C1 segment of cervical spinal cord (tissue), 14 donors: ENCODE measurements at places on chromosomes 1 and 21.

GRCh38 chr21:14383596-14384180, 742 bp upstream of the HSPA13 start:
- DNase-seq, result no peak

GRCh38 chr21:35138665-35139381, 89.7 kb upstream of the RUNX1 start:
- no peak for DNase-seq

GRCh38 chr1:35558374-35559316, 1.0 kb downstream of the NCDN start:
- no peak for DNase-seq

DNA sequence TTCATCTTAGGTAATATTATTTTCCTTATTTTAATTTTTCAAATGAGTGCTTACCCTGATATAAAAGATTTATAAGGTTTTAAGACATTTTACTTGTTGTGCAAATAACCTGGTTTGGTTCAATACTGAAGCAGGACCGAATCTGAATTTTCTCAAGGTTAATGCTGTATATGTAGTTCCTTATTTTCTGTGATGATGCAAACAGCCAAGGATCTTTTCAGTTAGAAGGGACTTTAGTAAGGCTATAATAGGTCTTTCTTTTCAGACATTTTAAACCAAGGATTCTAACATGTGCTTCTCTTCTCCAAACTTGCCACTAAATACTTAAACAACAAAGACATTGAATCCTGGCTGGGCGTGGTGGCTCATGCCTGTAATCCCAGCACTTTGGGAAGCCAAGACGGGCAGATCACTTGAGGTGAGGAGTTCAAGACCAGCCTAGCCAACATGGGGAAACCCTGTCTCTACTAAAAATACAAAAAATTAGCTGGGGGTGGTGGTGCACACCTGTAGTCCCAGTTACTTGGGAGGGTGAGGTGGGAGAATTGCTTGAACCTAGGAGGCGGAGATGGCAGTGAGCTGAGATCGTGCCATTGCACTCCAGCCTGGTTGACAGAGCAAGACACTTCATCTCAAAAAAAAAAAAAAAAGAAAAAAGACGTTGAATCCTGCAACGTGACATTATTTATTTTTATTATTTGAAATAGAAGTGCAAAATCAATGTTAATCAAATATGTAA, 3.2 kb upstream of the ARPC5 start:
- DNase-seq, result no peak

DNA sequence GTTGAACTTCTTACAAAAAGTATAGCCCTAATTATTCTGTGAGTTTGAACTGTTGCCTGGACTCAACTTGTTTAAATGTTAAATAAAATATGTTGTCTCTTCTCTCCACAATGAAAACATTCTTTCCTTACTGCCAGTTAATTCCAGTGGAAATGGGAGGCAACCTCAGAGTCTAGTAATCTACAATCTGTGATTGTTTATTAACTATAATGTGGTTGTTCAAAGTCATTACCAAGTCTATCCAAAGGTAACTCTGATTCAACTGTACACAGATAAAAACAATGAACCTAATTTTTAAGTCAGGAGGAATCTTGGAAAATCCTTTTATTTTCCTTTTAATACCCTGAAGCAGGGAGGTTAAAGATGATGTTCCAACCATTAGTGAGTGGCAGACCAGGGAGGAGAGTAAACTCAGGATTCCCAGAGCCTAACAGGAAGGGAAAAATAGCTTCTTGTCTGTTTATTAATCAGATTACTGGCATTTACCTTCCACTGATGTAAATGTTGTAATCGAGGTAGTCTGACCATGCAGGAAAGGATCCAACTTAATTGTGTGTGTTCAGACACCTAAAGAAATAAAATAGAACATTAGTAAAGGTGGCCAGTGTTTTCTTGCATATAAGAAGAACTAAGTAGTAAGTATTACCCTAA, 57.1 kb upstream of the TBX15 start:
- DNase-seq, result no peak
